ENCODE measurements at places on chromosomes 2 and 18.
A peak's percentile ranks its signal among the peaks of the same experiment; 100 is the strongest.

GRCh38 chr2:239382384-239382880 is 18.4 kb downstream of the HDAC4 start:
- no peak for DNase-seq

DNA sequence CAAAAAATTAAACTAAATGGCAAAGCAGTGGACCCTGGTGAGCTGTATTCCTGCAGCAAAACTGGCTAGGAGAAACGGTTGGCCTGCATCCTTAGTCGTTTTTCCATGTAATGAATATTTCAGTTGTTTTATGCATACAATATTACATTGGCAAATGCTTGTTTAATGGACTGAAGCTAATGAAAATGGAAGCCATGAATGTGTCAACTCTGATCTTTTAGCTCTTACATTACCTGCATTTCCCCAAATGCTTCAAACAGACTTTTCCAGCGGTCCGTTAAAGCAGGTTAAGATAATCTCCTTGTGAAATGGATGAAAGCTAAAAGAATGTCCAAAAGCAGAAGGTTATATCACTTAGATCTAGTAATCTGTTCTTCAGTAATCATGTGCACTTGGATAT is 686.3 kb upstream of the SETBP1 start:
- peak; percentile 84 for DNase-seq

GRCh38 chr2:131156452-131157149 is 51.5 kb downstream of the PLEKHB2 start:
- no peak for DNase-seq

- no peak for DNase-seq
Observed at GRCh38 chr2:183998041-183998796, 600.1 kb upstream of the ZNF804A start.

DNA sequence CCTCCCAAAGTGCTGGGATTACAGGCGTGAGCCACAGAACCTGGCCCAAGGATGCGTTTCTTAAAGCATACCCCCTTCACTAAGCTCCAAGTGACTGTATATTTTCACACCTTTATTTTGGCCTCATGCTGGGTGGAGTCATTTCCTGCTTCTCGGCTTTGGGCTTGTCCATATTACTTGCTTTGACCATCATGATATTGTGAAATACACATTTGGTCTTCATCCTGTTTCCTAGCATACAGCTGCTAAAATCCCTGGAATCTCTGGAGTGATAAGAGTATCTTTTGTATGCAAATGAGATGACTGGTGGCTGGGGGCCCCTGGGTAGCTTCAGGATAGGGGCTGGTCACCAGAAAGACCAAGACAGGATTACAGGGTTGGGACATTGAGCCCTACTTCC is 17.6 kb upstream of the COLEC12 start:
- no peak for DNase-seq

GRCh38 chr18:62939433-62939832 is 224.1 kb downstream of the PHLPP1 start:
- peak; percentile 85 for DNase-seq

DNA sequence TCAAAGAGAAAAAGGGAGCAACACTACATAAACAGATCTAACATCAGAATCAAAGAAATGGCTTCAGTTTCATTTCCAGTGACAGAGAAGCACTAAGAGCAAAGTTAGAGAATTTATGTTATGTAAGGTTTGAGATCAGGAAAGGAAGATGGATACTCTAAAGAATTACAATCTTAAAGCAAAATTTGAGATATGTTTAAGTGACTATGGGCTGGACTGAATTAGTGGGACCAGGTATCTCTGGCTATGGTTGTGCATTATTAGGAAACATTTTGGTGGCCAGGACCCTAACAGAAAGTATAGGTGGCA is 208.2 kb downstream of the CCDC178 start:
- no peak for DNase-seq

GRCh38 chr18:10213526-10213925 is 240.9 kb upstream of the APCDD1 start:
- DNase-seq = peak; percentile 82

DNA sequence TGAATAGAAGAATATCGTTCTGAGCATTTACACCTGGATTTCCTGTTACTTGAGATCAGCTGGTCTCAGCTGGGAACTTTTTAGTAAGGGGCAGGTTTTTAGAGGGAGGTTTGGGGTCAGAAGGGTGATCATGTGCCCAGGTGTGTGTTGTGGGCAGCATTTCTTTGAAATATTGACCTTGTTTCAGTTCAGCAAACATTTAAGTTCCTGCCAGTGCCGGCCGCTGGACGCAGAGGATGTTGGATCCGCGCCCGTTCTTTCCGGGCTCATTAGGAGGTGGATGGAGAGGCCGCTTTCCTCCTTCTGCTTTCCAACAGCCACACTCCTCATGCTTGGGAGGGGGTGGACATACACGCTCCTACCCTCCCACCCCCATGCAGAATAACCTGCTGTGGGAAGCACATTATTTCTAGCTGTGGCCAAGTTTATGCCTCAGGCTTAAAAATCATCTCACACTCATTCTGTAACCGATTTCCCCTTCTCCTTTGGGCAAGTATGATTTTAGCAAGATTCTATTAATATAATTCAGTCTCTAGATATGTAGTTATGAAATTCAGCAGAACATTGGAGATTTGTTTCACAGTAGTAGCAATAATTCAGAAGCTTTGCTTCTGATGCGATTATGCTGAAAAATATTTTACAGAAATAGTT is 131.4 kb downstream of the ZNF236 start:
- DNase-seq = peak; percentile 80

- no peak for DNase-seq
Observed at GRCh38 chr2:158125756-158126498, 24.3 kb downstream of the UPP2 start.

DNA sequence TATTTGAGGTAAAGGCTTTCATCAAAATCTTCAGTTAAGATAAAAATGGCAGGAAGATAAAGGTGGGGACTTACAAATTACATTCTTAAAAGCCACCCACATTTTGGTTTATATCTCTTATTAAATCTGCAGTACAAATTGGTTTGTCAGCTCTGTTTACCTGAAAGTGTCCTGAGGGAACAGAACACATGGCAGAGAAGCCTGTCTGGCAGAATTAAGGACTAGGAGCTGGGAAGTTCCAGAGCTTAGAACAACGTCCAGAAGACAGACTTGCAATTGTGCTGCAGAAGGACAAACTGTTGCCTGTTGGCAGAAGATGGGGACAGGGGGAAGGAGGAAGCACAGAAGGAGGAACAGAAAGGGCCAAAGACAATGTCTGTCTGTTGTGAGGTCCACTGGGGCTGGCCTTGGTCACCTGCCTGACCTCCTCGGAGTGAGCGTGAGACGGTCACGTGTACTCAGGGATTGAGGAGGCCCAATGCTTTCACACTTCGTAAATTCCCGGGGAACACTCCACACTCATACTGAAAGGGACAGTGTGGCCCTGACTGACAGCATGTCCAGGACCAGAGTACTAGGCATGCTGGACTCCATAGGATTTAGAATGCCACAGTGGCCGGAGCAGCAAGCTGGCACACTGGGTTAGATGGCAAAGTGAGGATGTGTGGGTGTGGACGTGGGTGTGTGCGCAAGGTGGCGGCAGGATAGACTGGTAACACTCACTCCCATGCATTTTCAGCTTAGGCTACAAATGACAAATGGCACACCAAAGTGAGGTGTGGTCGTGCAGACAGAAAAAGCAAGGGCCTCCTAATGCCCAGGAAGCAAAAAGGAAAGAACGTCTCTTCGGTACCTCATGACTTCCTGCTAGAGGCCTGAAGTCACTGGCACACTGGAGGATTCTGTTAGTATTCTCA is 210.9 kb upstream of the REV1 start:
- DNase-seq = no peak

DNA sequence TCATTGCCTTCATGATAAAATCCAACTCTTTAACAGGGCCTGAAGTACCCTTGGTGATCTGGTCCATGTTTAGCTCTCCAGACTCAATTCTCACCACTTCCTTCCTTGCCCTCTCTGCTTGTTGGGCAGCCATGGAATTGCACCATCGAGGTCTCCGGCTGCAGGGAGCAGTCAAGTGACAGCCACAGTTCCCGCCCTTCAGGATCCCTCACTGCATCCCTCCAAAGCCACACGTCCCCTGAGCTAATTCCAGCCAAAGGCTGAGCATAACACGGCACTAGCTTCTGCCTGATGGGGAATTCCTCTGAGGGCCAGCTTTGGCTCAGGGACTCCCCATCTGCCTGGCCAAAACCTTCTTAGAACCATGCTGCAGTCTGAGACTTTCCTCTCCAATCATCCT is 47.4 kb upstream of the SLC1A4 start:
- no peak for DNase-seq

- peak; percentile 62 for DNase-seq
Observed at GRCh38 chr2:74530239-74531187, 780 bp downstream of the HTRA2 start.

DNA sequence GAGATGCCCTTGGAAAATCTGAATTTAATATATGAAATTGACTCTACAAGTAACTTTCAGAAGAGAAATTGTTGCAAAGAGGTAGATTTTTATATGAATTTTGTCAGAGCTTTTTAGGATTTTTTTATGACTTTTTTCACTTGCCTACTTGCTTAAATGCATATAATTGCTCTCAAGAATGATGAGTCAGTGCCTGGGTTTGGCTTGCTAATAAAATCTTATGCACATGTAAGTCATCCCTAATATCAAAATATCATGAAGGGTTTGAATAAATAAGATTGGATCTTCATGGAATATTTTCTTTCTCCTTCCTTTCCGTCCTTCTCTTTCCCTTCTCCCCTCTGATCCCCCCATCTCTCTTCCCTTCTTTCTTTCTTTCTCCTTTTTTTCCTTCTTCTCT is 354.1 kb downstream of the TXNL1 start:
- DNase-seq = no peak

DNA sequence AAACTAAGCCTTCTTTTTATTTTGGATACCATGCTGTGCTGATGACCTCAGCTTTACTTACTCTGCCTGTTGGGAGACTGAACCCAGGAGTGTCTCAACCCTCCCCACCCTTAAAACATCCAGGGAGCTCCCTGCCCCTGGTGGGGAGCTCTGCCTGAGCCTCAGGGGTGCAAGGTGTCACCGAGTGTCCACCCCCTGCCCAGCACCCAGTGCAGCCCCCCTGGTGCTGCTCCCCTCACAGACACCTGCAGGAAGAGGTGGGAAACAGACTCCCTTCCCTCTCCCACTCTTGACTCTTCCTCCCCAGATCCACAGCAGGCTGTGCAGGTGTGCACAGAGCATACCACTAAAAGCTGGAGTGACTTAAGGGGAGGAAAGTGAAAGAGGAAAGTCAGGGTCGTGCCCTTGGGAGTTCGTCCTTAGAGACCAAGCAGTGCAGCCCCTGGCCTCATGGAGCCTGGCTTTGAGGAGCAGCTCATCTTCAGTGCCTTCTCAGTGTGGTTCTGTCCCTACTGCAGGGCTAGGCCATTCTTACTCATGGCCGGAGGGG is 51.3 kb downstream of the MYO7B start:
- DNase-seq = no peak

- DNase-seq = no peak
Observed at GRCh38 chr2:65436824-65437221, 4.4 kb upstream of the SPRED2 start.

- peak; percentile 91 for DNase-seq
Observed at GRCh38 chr2:9336576-9337314, 86.6 kb downstream of the ITGB1BP1 start.

- no peak for DNase-seq
Observed at GRCh38 chr2:159226608-159227385, 59.7 kb downstream of the WDSUB1 start.

All from muscle of leg (tissue), 16 donors.